ENCODE measurements at places on chromosomes 2 and 18. TPM values are rescaled to one million over a fixed set of nuclear protein-coding genes. Genes with fewer than 3 reads are reported as not detected.

The WBP1 gene
- 61.6 TPM for total RNA-seq

GRCh38 chr18:39500306-39500705, 1934.7 kb upstream of the CELF4 start:
- no peak for DNase-seq

DNA sequence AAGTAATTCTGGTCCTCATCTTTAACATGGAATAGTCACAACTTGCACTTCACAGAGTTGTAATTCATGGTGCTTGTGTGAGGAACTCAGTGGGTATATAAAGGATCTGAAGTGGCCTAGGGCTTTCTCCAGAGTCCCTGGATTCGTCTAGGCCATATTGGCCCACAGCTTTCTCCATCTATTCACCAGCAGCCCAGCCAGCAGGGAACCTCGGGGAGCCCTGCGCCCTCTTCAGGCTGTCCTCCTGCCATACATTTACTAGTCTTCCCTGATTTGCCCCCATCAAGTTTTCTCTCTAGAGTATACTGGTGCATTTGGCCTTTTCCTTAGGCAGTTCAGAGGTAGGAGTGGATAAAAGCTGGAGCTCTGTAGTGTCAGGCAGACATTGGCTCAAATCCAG, 278.3 kb downstream of the MYCN start:
- DNase-seq, result peak; percentile 53

GRCh38 chr2:202335791-202336467, 40.2 kb upstream of the BMPR2 start:
- no peak for DNase-seq

Data from Calu3 (cell line).